Right cardiac atrium (tissue), 5 donors: ENCODE measurements at places on chromosomes 6 and 20. TPM values are rescaled to one million over a fixed set of nuclear protein-coding genes. Genes with fewer than 3 reads are reported as not detected.
A peak's percentile ranks its signal among the peaks of the same experiment; 100 is the strongest.

- DNase-seq = no peak
These were observed 9.8 kb upstream of the ZBP1 start for GRCh38 chr20:57630061-57630460.

GRCh38 chr6:43733471-43734293, 36.3 kb upstream of the VEGFA start:
- DNase-seq = no peak

- no peak for DNase-seq
These were observed 621.8 kb downstream of the BCKDHB start for GRCh38 chr6:80728101-80728750.

- DNase-seq = no peak
These were observed 5.4 kb upstream of the KCNQ5 start for GRCh38 chr6:72616406-72617015.

- DNase-seq = no peak
These were observed 99.8 kb upstream of the MLN start for GRCh38 chr6:33903579-33903978.

- no peak for DNase-seq
These were observed 349.8 kb downstream of the PRKN start for GRCh38 chr6:162377735-162378134.

DNA sequence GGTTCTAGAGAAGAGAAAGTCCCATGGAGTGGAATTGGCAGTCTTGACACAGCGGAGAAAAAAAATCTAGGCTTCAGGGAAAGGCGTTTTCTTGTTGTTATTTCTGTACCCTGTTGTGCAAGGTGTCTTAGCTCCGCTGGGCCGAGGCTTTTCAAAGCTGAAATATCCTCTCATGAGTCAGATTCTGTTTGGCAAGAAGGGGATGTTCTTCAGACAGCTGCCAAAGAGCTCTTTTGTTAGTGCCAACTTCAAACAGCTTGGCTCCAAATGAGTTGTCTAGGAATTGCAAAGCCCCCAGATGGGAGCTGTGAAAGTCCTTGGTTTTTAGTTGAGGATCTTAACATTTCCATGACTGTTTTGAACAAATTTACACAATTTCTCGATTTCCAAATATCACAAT, 45.6 kb downstream of the LRRN4 start:
- DNase-seq = no peak

GRCh38 chr20:1336699-1337367, 7.9 kb upstream of the SDCBP2 start:
- peak; percentile 87 for DNase-seq

- DNase-seq = no peak
These were observed 30.6 kb downstream of the SHLD1 start for GRCh38 chr20:5780846-5781217.

- DNase-seq = no peak
These were observed 1.2 kb downstream of the ABHD12 start for GRCh38 chr20:25389401-25389857.

DNA sequence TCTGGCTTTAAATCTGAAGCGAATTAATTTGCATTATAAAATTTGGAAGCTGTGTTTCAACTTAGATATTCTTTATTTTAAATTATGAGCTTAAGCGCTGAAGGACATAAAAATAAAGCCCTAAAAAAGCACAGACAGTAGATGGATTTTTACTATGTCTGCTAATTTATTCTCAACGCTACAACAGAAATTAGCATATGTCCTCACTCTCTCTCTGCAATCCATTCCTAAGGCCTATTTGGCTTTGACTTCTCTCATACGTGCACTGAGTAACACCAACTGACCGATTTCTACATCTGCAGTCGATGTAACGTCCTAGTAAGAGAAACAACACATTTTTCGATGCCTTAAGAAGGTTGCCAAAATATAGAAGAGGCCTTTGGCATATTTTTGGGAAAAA, 23.7 kb downstream of the HEBP2 start:
- DNase-seq = no peak

GRCh38 chr6:139308286-139308916, 16.6 kb upstream of the TXLNB start:
- DNase-seq = no peak

DNA sequence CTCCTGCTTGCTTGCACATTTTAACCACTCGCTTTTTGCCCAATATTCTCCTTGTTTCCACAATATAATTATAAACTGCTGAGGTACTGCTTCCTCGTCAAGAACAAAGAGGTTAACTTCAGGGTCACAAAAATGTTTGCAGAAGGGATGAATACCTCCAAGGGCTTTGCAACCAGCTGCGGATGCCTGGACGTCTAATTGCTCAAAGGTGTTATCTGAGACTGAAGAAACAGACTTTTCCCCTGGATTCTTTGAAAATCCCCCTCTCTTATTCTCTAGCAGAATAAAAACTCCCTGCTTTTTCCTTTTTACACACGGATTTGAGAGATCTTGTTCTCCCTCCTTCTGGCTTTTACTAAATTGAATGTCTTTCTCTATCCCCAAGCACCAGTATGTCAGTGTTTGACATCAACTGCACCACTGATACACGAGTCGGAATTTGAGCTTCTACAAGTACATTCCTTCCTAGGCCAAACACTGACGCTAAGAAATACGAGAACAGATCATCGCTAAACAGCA, 336 bp upstream of the SMPDL3A start:
- no peak for DNase-seq

GRCh38 chr6:18545726-18546125, 158.6 kb downstream of the RNF144B start:
- no peak for DNase-seq

- DNase-seq = no peak
These were observed 3.4 kb upstream of the GZF1 start for GRCh38 chr20:23358563-23358906.

- no peak for DNase-seq
These were observed 40.5 kb downstream of the BTBD9 start for GRCh38 chr6:38599261-38599660.

DNA sequence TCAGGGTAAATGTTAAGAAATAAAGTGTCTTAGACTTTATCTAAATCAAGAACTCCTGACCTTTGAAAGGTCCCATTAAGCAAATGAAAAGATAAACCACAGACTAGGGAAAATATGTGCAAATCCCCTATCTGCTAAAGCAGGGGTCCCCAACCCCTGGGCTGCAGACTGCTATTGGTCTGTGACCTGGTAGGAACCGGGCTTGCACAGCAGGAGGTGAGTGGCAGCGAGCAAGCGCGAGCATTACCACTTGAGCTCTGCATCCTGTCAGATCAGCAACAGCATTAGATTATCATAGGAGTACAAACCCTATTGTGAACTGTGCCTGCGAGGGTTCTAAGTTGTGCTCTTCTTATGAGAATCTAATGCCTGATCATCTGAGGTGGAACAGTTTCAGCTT, 42.4 kb downstream of the LCA5 start:
- no peak for DNase-seq

GRCh38 chr6:54361734-54362133, 53.5 kb downstream of the TINAG start:
- no peak for DNase-seq

GRCh38 chr6:111813677-111814310, 59.5 kb downstream of the FYN start:
- DNase-seq = no peak

DNA sequence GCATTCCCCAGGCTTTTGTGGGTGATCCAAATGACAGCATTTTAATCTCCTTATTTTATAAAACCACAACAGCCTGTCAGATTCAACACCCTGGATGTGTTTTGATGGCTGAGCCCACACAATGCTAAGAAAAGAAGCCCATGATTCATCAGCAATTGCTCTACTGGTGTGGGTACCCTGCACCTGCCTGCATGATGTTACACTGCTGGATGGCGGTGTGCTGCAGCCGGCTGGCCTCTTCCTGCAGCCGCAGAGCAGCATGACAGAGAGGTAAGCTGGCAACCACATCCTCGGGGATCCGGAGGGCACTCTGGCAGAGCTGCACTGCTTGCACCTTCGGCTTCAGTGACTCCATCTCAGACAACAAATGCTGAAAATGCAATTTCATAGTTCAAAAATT, 327.5 kb downstream of the SYNE1 start:
- DNase-seq = no peak

NDRG3 gene
- total RNA-seq = 31.0 TPM

RNF39 gene
- total RNA-seq = not detected

VSX1 gene
- not detected for total RNA-seq

LY6G6F gene
- not detected for total RNA-seq
